ENCODE measurements at places on chromosomes 6 and 20.
A peak's percentile ranks its signal among the peaks of the same experiment; 100 is the strongest.

GRCh38 chr6:50120300-50120699 lies 70.6 kb upstream of the DEFB112 start:
- DNase-seq = no peak

- DNase-seq = no peak
Observed at GRCh38 chr20:1892119-1892385, 3.2 kb upstream of the SIRPA start.

DNA sequence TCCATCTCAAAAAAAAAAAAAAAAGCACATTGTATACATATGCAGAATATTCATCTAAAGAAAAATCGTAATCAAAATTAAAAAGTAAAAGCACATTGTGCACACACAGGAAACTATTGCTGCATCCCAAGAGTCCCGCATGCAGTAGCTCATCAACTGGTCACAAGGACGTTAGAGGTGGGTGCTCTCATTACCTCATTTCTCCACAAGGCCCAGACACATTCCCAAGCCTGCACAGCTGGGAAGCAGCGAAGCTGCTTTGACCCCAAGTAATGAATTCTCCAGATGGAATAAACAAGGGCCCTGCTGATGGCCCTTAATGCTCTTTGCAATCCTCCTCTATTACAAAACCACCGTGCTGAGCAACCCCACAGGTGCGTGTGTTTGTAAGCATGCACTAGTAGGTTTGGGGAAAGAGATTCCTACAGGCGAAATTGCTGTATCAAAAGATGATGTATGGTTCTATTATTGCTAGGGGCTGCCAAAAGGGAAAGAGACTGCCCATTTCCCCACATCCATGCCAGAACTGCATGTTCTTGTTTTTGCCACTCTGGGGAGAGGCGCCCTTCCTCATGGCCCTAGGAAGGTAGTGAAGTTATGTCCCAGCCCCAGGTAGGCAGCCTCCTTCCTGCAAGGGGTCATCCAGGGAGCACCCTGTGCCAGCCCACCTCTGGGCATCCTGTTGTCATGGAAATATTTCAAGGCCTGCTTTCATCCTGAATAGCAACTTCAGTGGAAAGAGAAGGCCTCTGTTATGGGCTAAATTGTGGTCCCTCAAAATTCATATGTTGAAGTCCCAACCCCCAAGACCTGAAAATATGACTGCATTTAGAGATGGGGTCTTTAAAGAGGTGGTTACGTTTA lies 34.6 kb upstream of the PTGIS start:
- DNase-seq = no peak

GRCh38 chr6:14513496-14514393 lies 396.2 kb downstream of the CD83 start:
- no peak for DNase-seq

DNA sequence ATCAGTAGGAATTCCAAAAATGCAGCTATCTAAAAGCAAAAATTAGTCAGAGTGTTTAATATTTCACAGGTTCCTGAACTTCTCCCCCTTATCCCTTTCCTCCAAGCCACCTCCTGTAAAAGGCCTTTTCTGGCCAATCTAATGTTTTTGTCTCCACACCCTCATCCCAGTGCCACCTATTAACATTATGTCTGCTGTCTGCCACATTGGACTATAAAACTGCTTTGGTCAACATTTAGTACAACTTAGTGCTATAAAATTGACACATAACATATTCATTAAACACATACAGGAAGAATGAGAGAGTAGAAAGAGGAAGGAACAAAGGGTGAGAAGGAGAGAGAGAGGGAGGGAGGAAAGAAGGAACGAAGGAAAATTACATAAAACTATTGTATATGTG lies 47.7 kb downstream of the MMUT start:
- DNase-seq = no peak

DNA sequence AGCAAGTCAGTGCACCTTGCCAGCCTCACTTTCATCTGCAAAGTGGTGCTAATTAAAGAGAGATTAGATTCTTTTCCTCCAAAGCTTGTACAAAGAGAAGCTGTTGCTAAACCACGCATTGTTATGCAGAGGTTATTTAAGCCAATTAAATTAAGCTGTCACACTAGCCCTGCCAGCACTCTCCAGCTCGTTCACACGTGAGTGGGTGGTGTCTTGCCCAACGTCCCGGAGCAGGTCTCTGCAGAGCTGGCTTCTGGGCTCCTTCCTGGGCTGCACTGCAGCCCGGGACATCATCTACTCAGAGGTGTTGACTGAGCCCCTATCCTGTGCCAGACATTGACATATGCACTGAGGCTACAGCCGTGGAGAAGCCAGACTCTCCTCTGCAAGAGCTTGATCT lies 401.6 kb upstream of the SULF2 start:
- DNase-seq = no peak

DNA sequence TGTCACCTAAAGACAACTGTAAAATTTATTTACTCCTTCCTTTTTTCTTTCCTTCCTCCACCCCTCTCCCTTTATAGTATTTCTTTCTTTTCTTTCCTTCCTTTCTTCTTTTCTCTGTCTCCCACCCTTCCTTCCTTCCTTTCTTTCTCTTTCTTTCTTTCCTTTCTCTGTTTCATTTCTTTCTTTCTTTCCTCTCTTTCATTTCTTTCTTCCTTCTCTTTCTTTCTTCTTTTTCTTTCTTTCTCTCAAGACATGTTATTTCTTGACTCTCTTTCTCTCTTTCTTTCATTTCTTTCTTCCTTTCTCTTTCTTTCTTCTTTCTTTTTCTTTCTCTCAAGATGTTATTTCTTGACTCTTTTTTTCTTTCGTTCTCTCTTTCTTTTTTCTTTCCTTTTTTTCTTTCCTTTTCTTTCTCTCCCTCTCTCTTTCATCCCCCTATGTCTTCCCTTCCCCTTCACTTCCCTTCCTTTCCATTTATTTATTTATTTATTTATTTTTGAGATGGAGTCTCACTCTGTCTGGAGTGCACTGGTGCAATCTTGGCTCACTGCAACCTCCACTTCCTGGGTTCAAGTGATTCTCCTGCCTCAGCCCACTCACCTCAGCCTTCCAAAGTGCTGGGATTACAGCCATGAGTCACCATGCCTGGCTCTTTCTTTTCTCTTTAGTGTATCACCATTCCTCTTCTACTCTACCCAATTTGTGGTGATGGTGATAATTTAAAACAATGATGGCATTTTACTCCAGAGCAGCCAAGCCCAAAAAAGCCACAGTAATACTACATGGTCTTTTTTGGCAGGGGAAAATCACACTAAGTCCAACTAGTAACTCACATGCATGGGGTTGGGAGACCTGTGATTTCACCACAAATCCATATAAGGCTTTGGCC lies 188.2 kb downstream of the ADGRG6 start:
- DNase-seq = peak; percentile 30

DNA sequence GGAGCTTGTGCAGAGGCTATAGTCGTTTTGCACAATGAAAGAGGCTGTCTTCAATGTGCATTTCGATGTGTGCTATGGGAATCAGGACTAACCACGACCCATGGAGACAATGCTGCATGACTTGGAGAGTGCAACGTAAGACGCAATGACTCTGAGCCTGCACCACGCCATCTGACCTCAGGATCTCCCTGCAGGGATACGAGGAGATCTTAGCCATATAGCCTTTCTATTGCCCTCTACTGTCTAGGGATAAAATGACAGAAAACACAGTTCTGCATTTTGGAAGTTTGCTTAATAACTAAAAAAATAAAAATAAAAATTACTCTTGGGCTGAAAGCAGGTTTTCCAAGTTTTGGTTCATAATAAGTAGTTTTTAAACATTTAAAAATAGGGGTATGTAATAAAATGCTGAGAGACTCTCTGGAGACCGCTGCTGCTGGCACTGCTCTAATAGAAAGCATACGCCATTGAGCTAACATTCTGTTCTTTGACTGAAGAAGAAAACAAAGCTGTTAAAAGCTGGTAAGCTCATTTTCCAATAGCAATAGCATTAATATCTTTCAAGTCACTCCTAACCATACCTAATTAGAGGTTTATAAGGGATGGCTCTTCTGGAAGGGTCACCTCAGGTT lies 87.2 kb downstream of the PDE7B start:
- DNase-seq = peak; percentile 11

- no peak for DNase-seq
Observed at GRCh38 chr6:23952245-23952644, 173.8 kb upstream of the NRSN1 start.

DNA sequence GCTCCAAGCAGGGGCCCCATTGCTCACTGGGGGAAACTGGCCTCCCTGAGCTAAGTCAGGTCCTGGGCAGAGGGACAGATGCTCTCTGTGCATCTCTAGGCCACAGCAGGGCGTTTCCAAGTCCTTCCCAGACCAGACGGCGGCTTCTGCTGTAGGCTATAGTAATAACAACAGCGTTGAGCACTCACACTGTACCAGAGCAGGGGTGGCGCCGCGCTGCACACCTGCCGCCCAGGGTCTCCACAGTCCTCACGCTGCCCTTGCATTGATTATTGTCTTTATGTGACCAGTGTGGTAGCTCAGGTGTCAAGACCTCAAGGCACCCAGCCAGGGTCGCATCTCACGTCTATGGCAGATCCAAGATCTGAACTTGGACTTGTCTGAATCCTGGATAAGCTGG lies 14.9 kb upstream of the CCN5 start:
- no peak for DNase-seq

DNA sequence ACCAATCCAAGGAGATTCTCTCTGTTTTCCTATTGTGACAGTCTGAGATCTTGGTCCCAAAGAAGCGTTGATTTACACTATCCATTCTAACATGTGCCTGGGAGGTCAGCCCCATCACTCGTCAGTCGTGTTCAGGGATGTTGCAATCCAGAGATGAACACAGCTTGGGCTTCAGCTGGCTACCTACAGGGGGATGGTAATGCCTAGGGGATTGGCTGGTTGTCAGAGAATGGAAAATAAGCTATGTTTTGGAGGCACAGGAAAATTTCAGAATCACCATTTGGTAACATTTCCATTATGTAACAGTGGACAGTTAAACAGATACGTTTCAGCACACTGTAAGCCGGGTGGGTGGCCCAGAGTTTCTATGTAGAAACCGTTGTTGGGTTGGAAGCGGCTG lies 147.1 kb upstream of the RALGAPA2 start:
- no peak for DNase-seq

DNA sequence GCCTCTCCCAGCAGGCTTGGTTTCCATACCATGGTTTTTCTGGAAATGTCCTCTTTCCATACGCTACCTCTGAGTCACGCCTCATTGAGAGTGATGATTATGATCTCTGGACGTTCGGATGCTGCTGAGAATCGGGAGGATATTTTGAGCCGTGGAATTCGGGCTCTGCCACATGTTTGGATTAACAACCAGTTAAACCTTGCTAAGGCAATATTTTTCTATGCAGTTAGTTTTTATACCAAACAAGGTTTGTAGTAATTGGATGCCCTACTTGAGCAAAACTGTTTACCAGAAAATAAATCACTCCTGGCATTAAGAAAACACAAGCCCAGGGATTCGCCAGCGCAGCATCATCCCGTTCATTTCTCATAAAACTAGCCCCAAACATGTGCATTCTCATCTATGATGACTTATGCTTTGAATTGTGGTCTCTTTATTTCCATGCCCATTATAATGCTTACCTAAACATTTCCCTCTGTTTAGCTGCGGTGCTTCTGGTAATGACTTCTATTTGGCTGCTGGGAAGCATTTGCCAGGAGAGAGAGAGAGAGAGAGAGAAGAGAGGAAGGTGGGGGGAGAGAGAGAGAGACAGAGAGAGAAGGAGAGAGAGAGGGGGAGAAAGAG lies 198.9 kb downstream of the CLIC5 start:
- DNase-seq = no peak

GRCh38 chr6:138973466-138974153 lies 14.4 kb downstream of the REPS1 start:
- no peak for DNase-seq

GRCh38 chr20:59688356-59688755 lies 84.0 kb downstream of the PHACTR3 start:
- DNase-seq = no peak

DNA sequence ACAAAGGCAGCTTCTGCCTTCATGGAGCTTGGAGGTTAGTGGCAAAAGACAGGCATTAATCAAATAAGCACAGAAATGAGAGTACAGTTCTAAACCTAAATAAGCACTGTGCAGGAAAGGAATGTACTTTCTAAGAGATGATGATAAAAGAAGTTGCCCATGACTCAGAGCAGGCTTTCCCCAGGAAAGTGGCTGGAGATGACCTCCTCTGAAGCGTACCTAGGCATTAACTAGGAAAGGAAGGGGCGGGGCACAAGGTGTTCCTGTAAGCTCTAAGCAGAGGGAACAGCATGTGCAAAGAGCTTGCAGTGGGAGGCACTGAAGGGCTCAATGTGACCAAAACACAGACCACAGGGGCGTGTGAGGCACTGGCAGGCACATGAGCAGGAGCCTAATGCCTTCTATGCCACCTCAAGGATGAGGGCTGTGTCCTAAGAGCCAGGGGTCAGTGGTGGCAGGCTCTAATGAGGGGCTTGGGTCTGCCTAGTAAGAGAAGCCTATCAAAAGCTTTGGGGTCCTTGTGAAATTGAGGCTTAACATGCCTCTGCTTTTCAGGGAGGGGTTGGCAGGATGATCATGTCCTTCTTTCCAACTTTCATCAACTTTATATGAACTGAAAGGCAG lies 4.9 kb downstream of the SSTR4 start:
- no peak for DNase-seq

- no peak for DNase-seq
Observed at GRCh38 chr20:50720582-50720981, 10.8 kb upstream of the PARD6B start.

DNA sequence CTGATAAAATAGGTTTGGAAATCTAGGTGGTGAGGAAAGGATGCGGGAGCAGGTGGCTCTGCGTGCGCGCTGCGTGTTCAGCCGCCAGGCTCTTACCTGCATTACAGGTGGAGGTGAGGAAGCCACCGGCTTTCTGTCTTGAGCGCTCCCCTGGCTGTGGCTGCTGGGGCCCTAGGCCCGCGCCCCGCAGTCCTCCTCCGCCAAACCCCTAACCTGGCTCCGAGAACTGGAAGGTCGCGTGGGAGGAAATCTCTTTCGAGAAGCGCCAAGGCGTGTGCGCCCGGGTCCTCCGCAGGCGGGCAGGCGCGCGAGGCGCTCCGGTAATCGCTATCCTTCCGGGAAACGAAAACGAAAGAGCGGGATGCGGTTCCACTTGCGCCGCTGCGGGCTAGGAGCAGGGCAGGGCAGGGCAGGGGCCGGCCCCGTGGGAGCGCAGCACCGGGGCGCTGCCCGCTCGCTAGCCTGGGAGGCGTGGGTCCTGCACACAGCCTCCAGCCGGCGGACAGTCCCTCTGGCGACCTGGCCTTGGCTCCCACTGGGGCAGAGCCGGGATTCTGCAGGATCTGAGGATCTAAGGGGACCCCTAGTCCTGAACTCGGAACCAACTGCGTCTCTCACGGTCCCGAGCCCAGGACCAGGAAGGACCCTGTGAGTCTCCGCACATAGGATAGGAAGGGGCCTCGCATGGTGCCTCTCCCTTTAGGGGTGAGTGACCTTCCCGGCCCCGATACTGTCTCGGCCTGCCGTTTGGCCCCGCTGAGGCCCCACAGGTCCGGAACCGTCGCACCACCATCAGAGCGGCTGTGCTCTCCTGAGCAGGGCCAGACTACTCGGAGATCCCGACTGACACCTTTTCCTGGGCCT lies at the start of gene ETV7:
Gene ETV7 (minus strand): TSS at position 230 of the 864 bp plus-strand sequence. CDS start 128 bp downstream, at position 102.
- DNase-seq = no peak

DNA sequence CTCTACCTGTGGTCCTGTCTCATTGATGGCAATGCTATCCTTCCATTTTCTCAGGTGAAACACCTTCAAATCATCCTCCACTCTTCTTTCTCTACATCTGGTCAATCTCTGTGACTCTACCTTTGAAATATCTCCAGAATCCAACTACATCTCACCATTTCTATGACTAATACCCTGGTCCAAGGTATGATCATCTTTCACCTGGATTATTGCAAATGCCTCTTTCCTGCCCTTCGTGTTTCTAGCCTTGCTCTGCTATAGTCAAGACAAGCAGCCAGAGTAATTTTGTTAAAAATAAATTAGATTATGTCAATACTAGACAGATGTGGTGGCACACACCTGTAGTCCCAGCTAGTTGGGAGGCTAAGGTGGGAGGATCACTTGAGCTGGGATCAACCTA lies 17.8 kb upstream of the BLCAP start:
- DNase-seq = no peak
